Motor neuron (in vitro differentiated cells): ENCODE measurements at places on chromosomes 13 and 19.

DNA sequence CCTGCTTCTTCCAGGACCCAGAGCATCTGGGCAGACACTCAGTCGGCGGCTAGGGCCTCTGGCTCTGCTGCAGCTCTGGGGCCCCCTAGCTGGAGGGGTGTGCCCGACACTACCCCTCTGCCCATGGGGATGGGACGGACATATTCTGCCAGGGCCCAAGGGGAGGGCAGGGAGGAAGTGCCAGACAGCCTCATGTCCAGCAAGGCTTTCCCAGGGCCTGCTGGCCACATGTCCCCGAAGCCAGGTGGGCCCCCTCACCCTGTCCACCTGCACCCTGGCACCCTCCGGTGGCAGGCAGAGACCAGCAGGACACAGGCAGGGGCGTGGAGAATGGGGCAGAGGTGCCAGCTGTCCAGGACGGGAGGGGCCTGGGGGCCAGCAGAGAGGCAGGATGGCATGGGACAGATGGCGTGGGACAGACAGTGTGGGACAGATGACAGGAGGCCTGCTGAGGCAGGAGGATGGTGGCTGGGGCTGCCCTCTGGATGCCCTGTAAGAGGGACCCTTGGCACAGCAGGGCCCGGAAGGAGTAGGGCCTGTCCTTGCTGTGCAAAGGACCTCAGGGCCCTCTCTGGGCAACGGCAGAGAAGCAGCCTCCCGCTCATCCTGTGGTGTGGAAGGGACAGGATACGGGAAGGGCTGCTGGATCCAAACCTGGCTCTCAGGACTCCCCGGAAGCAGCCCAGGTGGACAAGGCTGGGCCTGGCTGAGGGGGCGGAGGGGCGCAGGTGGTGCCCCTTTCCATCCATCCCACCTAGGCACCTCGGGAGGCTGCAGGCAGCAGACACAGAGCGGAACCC, 29.1 kb downstream of the CEBPG start:
- no peak for ATAC-seq

DNA sequence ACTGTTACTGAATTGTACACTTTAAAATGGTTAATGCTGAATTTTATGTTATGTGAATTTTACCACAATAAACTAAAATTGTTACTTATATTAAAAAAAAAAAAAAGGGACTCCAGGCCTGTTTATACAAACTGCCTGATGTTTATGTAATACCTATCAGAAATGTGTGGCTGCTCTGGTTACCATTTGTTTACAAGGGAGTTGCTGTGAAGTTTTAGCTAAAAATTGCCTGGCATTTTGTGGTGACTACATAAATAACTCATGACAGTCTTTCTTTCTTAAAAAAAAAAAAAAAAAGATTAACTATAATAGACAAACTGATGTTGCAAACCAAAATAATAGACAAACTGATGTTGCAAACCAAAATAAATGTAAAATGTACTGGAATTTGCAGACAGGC, 71.8 kb downstream of the CDADC1 start:
- peak; percentile 47 for ATAC-seq

DNA sequence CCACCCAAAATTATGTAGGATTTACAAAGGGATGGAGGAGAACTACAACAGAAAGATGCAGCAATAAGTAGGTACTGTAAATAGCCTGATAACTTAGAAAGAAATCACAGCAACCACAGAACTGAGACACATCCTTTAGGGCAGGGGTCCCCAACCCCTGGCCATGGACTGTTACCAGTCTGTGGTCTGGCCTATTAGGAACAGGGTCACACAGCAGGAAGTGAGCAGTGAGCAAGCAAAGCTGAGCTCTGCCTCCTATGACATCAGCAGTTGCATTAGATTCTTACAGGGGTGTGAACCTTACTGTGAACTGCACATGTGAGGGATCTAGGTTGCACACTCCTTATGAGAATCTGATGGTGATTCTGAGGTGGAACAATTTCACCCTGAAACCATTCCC, 997.6 kb downstream of the DIAPH3 start:
- no peak for ATAC-seq

GRCh38 chr13:39749528-39749927, 94.1 kb downstream of the COG6 start:
- no peak for ATAC-seq

DNA sequence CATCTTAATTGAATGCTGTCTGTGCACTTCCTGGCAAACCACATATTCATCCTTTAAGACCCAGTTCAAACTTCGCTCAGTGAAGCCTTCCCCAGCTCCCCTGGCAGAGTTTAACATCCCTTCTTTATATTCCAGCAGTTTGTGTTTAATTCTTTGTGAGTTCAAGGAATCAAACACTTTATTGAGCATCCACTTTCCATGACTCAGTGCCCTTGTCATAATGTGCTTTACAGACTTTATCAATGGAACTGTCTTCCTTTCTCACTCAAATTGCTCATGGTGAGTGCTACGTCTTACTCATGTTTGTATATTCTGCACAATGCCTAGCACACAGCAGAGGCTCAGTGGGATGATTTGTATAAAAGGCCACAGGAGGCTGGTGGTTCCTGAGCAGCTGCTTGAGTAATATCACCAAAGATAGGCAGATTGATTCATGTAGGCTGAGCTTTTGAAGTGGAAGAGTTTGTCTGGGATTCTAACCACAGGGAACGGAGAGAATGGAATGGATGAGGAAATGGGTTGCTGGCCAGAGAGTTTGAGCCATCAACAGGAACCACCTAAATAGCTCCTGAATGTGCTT, 44.2 kb downstream of the SERTM1 start:
- ATAC-seq, result peak; percentile 28

GRCh38 chr19:1282588-1283206, 3.0 kb upstream of the EFNA2 start:
- no peak for ATAC-seq

DNA sequence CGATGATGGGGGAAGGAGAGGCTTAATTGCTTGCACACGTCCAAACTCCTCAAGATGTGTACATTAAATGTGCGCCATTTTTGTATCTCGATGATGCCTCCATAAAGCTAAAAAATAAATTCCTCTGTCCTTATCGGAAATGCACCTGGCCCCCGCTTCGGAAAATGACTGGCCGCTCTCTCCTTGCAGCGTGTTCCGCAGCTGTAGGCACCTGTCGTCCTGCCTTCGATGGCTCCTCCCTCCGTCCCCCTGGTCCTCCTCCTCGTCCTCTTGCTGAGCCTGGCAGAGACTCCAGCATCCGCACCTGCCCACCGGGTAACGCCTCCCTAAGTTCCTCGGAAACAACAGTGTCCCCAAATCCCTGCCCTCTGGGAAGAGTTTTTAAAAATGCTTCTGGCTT, 1.1 kb downstream of the GALP start:
- no peak for ATAC-seq

- ATAC-seq, result no peak
These were observed 1430.1 kb upstream of the SPRY2 start for GRCh38 chr13:81770868-81771505.

- no peak for ATAC-seq
These were observed 259.9 kb downstream of the SLITRK1 start for GRCh38 chr13:83622422-83622784.

DNA sequence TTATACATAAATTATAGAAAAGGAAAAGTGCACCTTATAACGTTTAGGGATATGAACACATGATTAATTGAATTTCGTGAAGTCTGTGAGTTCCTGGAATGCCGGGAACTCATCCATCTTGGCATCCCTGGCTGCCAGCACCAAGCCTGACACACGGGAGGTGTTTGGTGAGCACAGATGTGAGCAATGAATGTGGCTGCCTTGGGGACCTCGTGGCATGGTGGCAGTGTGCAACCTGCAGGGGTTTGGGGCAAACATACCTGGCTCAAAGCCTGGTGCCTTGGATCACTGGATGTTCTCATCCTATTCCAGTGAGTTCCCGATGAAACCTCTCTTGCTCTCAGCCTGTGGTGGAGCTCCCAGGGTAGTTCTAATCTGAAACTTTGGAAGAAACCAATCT, 10.4 kb upstream of the MAP2K2 start:
- ATAC-seq, result no peak

DNA sequence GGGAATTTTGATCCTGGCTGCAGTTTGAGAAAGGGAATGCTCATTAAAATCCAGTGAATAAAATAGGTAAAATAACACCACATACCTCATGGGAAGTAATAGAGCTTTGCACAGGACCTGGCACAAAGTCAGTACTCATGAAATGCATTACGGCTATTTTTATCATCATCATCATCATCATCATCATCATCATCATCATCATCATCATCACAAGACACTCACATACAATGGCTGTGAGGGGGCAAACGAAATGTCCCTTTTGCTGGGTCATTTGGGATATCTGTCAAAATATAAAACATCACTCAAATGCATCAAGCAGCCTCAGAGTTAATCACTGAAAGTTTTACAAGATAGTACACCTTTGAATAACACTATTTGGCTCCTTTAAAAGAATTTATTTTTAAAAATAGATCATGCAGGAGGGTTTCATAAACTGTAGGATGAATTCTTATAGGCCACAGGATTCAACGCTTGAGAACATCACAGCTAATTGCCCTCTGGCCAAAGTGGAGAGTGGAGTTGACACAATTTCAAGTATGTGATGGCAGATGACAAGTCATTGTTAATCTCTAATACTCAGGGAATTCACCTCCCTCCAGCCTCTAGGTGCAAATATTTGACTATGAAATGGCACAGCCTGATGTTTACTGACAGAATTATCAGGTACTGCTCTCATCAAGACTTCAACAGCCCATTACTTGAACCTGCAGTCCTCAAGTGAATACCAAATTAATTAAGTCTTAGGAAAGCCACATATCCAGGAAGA, 14.2 kb upstream of the ZNF599 start:
- no peak for ATAC-seq

GRCh38 chr13:21310220-21310619, 133.8 kb downstream of the MRPL57 start:
- ATAC-seq, result no peak

- ATAC-seq, result no peak
These were observed 15.4 kb downstream of the FARP1 start for GRCh38 chr13:98158172-98158899.

DNA sequence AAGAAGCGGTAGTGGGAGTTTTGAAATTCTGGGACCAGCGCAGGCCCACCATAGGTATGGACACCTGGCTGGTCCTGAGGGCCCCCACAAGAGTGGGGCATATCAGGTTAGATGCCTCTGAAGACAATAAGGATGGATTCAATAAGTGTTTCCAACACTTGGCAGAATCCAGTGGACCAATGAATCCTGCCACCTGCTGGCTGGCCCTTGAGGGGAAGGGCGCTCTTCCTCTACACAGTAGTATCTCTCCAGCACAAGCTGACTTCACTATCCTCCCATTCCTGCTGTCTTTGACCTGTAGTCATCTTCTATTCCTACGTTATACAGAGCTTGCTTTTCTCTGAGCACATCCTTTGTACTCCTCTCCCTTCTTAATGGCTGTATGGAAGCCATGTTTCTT, 199.7 kb upstream of the TSHZ3 start:
- ATAC-seq, result no peak

DNA sequence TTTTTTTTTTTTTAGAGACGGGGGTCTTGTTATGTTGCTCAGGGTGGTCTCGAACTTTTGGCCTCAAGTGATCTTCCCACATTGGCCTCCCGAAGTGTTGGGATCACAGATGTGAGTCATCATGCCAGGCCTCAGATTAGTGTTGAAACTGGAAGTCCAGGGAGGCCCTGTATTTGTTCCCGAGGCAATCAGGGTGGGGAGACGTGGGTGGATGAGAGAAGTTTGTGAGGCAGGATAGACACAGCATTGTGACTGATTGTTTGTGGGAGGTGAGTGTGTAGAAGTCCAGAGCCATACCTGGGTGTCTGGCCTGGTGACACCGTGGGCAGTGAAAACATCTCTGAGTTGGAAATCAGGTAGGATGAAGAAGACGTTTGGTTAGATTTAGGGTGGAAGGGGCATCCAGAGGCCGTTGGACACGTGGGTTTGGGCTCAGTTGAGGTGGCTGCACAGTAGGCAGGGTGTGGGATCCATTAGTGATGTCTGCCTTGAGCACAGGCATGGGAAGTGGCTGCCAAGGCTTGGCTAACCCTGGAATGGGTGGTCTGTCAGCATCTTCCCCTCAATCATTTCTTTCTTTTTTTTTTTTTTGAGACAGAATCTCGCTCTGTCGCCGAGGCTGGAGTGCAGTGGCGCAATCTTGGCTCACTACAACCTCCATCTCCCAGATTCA, 12.4 kb downstream of the RTN2 start:
- ATAC-seq, result no peak

GRCh38 chr13:96274046-96274445, 184.1 kb downstream of the HS6ST3 start:
- ATAC-seq, result no peak

DNA sequence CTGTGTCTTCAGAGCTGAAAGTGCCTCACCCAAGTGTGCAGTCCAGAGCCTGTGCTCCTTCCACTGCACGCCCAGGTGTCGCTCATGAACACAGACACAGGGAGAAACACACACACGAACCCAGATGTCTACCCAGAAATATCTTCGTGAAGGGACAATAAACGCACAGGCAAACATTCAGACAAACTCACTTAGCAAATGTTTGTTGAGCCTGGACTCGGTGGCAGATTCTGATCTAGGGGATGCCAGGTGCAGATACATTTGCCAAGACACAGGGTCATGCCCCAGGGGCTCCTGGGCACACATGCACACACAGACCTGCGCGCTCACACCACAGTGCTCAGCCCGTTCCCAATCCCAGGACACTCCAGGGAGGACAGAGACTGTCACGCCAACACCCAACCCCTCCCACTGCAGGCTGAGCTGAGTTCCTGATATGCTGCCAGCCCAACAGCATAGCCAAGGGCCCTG, 31.9 kb downstream of the SCGB2B2 start:
- peak; percentile 89 for ATAC-seq

DNA sequence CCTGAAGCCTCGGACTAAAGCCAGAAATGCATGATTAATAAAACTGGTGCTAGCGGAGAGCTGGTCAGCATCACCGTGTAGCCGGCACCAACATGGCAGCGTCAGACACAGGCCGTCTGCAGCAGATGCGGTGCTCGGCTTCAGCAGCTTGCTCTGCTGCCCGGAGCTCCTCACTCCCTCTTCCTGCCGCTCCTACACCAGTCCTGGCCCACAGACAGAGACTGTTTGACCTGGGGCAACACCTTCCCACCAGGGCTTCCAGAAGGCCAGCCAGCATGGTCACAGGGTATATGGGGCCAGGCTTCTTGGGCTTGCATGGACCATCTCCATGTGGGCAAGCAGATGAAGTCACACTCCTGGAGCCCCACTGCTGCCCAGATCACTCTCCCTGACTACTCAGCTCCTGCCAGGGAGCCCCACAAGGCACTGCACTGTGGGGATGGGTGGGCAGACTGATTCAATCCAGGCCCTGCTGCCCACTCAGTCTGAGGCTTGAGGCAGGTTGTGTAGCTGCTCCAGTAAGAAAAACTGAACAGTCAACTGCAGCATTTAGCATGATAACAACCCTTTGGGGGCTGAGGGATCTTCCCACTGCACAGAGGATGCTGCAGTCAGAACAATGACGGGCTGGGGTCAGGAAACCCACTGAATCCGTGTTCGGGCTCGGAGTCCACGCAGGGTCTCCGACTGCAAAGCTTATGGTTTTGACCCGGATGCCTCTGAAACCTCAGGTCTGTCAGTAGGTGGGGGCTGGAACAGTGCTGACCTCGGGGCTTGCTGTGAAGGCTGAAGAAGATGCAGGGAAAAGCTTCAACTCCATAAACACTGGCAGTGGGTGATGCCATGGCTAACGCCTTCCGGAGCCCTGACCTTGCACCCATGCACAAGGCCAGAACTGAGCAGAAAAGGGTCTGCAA, 45.6 kb downstream of the CEBPG start:
- ATAC-seq, result no peak
